ENCODE measurements at places on chromosomes 12 and 14. TPM values are rescaled to one million over a fixed set of nuclear protein-coding genes. Genes with fewer than 3 reads are reported as not detected.

DNA sequence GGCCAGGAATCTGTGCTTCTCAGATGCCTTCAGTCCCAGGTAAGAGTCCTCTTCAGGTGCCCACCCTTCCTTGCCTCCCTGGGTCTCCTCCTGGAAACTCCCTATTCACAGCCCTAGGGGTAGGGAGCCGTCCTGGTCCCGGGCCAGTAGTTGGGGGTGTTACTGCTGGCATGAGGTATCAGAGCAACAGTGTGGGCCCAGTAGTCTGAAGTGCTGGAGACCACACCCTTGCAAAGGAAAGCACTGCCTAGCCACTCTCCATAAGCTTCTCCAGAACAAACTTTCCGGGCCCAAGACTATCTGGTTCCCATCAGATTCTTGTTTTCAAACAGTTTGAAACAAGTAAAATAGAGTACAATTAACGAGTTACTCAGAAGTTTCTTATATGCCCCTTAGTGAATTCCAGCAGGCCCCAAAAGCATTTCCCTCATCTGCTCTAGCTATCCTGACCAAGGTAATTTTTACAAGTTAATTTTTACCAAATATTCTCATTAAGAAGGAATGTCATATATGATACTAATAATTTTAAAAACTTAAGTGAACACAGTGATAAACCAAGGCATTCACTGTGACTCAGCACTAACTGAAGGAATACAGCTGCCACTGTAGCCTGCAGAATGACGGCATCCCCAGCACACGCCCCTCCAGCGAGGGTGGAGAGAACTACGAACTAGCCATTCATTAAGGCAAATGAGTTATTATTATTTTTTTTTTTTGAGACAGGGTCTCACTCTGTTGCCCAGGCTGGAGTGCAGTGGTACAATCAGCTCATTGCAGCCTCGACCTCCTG is 49.4 kb downstream of the MOK start:
- no peak overlapping the region for H3K4me3 ChIP-seq
- no peak overlapping the region for H3K27ac ChIP-seq
- no peaks in the 10 kb centered on the region for H3K36me3 ChIP-seq
- no peaks in the 10 kb centered on the region for H3K4me1 ChIP-seq
- no peak for DNase-seq
- no peaks in the 10 kb centered on the region for H3K27me3 ChIP-seq

DNA sequence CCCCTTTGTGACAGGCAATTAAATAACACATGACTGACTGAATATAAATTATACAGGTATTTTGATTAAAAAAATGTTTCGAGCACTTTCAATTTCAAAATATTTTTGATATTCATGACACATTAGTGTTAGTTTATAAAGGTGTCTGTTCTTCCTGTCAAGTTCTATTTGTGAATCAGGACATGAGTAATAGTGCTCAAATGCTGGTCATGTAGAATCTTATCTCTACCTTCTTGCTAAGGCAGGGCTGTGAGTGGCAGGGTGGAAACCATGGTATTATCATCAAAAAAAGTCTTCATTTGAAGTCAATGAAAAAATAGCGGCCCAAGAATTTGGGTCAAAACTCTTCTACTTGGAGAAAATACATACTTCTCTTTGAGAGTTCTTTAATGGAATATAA is 250.2 kb downstream of the DACT1 start:
- no peaks in the 10 kb centered on the region for H3K36me3 ChIP-seq
- DNase-seq: no peak
- no peak overlapping the region for H3K27ac ChIP-seq
- no peak overlapping the region for H3K4me3 ChIP-seq

DNA sequence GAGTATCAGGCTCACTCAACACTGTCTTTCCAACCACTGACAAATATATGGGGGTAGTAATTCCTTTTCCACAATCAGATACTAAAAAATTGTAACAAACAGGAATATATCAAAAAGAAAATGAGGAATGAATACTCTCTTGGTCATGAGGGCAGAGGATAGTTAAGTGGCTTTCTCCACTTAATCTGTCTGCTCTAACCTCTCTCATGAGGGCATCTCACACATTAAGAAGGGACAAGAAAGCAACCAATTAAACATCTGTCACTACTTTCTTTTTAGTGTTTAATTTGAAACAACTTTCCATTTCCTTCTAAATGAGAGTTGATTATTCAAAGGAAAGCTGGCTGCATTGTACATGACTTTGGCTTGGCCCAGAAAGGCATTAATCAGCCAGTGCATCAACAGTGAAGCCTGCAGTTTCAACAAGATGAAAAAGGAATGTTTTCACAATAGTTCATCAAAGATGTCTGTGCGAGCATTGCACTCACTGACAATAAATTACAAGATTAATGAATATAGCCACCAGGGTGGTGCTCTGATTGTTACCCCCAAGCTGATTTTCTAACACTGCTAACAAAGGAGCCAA is 142.0 kb downstream of the SEC23A start:
- H3K27ac ChIP-seq: no peak overlapping the region
- peaks cover 3% of the 10 kb centered on the region for H3K4me1 ChIP-seq
- H3K36me3 ChIP-seq: no peaks in the 10 kb centered on the region

GRCh38 chr12:6635375-6635855 is 344 bp downstream of the LPAR5 start:
- no peak overlapping the region for H3K4me3 ChIP-seq
- peaks cover 33% of the 10 kb centered on the region for H3K4me1 ChIP-seq
- H3K36me3 ChIP-seq: no peaks in the 10 kb centered on the region
- no peak for DNase-seq
- H3K27me3 ChIP-seq: no peaks in the 10 kb centered on the region

GRCh38 chr14:22650046-22650739 is 6.0 kb upstream of the OR6J1 start:
- H3K36me3 ChIP-seq: no peaks in the 10 kb centered on the region
- H3K27me3 ChIP-seq: no peaks in the 10 kb centered on the region
- no peak overlapping the region for H3K27ac ChIP-seq
- no peak for DNase-seq
- H3K4me3 ChIP-seq: no peak overlapping the region

DNA sequence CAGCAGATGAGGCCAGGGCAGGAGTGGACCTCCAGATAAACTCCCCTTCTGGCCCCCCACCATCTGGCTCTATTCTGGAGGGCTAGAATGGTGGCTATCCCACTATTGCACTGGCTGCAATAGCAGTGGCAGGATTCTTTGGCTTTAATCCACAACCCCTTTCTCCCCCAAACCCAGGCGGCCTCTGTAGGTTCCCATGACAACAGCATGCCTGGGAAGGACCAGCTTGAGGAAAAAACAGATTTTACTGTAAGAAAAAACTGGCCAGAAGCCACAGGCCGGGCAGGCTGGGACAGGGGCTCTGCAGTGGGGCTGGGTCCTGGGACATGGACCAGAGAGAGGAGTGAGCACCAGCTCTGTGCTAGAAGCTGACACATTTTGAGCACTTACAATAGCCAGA is 13.6 kb upstream of the ACVR1B start:
- no peaks in the 10 kb centered on the region for H3K36me3 ChIP-seq
- peak; percentile 53 for DNase-seq
- H3K4me3 ChIP-seq: no peak overlapping the region
- H3K27me3 ChIP-seq: no peaks in the 10 kb centered on the region
- no peak overlapping the region for H3K27ac ChIP-seq

ACVRL1 gene
- 2.0 TPM for total RNA-seq

RPGRIP1 gene
- total RNA-seq: 3.4 TPM

KRT6C gene
- not detected for total RNA-seq

TMEM30B gene
- total RNA-seq: 0.07 TPM

PIK3C2G gene
- not detected for total RNA-seq

Measured in neural progenitor cell (in vitro differentiated cells).